ENCODE measurements at places on chromosomes 2 and 18. TPM values are rescaled to one million over a fixed set of nuclear protein-coding genes. Genes with fewer than 3 reads are reported as not detected.

Gene MTLN
- total RNA-seq = 131 TPM

Gene DSG3
- total RNA-seq = 0.02 TPM

Gene TGFA
- 7.0 TPM for total RNA-seq

Gene ERFE
- total RNA-seq = 8.0 TPM

Gene RNF125
- 0.28 TPM for total RNA-seq

Gene RGPD4
- 0.07 TPM for total RNA-seq

Gene GRHL1
- 0.79 TPM for total RNA-seq

Gene GALR1
- not detected for total RNA-seq

Gene RAD51AP2
- total RNA-seq = not detected

Gene B3GNT7
- 1.8 TPM for total RNA-seq

Gene TMEM127
- 38.4 TPM for total RNA-seq

Gene GPR45
- not detected for total RNA-seq

Gene REG3A
- not detected for total RNA-seq

Gene ILKAP
- total RNA-seq = 46.8 TPM

Gene EPB41L3
- 0.82 TPM for total RNA-seq

Gene CSRNP3
- not detected for total RNA-seq

Gene RGPD3
- 0.19 TPM for total RNA-seq

Gene SERPINB11
- not detected for total RNA-seq

Gene PCARE
- not detected for total RNA-seq

Gene CNRIP1
- total RNA-seq = 2.1 TPM

Gene EGR4
- total RNA-seq = 0.28 TPM

Gene SIGLEC15
- total RNA-seq = 0.09 TPM

Gene ZNF2
- 3.3 TPM for total RNA-seq

Gene CDCA7
- total RNA-seq = 44.7 TPM

Gene ALLC
- 0.06 TPM for total RNA-seq

Gene NTSR2
- not detected for total RNA-seq

Gene GKN1
- total RNA-seq = 0.73 TPM

All from A549 treated with CpdA at 1 μM for 4 hours (cell line).